Heart right ventricle (tissue), 16 donors: ENCODE measurements at places on chromosomes 3 and 15. TPM values are rescaled to one million over a fixed set of nuclear protein-coding genes. Genes with fewer than 3 reads are reported as not detected.

The CMTM8 gene
- 3.5 TPM for total RNA-seq

The POPDC2 gene
- total RNA-seq: 928 TPM

GRCh38 chr3:17195192-17195611, 310.4 kb downstream of the PLCL2 start:
- DNase-seq: no peak

DNA sequence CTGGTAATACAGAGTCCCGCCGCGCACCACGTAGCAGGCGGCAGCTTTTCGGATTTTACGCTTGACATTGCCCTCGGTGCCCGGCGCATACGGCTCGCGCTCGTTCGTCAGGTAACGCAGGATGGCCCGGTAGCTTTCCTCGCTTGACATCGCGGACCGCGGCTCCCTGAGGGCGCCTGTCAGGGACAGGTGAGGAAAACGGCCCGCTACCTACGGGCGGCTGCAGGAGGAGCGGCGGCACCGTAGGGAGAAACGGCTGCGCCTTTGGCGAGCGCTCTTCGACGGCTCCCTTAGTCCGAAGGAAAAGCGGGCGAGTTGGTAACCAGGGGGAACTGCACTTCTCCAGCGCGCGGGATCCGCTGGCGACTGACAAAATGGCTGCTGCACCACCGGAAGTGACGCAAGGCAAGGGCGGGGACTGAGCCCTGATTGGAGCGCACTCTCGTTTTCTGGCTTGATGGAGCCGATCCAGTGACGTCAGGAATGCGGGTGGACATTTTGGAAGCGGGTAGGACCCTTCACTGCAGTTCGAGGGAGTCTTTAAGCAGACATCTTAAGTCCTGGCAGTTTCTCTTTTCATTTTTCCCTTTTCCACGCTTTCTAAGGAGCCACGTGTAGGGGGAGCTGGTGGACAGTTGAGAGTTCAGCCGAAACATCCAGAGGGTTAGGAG, at the start of gene ZBTB11:
Gene ZBTB11 (minus strand): TSS at position 368 of the 671 bp plus-strand sequence. CDS start 218 bp downstream, at position 150.
- peak; percentile 99 for DNase-seq

DNA sequence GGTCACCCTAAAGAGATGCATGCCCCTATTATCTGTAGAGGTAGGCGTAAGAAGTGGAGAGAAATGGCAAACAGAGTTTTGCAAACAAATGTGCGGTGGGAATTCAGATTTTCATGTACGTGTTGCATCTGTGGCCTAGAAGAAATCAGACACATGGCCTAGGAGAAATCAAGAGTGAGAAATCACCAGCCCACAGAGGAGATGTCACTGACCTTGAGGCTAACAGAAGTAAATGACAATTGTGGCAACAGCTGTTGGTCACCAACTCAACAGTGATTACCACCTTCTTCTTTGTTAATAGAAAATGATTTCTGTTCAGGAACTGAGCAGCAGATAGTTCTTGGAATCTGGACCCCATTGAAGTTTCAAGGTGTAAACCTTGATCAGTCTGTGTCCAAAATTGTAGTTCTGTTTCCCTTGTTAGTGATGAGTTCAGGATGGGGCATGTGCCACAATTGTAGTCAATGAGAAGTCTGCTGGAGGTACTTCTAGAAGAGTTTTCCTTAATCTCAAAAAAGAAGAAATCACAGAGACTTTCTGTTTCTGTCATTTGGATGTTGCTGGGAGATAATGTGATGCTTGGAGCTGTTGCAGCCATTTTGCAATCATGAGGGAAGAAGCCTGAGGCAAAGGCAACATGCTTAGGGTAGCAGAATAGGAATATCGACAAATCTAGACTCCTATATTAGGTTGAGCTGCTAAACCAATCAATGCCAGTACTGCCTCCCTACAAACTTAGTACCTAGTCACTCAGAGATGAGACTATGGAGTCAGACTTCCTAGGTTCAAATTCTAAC, 34.3 kb upstream of the RFTN1 start:
- no peak for DNase-seq

DNA sequence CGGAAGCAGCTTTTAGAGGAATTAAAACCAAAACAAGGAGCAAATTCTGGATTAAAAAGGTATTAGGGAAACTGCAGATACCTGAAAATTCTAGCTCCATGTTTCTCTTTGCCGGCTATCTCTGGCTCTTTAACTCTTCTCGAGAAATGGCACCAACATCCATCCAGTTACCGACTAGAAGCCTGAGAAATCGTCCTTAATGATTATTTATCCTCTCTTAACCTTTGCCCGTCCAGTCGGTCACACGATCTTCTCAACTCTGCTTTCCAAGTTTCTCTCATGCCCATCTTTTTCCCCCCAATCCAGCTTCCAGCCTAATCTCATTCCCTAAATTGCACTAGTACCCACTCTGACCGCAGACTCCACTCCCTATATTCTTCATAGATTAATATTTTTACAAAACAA, 596 bp upstream of the SGO1 start:
- no peak for DNase-seq

DNA sequence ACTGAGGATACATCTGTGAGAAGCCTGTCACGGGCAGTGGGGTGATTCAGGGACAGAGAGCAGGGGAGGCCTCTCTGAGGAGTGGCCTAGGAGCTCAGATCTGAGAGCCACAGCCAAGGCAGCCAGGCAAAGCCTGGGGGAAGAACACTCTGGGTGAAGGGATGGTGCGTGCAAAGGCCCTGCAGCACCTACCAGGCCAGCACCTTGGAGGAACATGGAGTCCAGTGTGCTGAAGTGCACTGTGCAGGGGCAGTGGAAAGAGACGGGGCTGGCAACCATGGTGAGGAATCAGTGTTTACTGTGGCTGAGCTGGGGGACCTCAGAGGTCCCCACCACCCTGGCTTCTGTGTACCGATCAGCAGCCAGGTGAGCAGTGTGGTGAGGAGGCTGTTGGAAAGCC, 48.0 kb downstream of the NUP210 start:
- no peak for DNase-seq

- DNase-seq: no peak
These were observed 14.3 kb downstream of the SLC28A1 start for GRCh38 chr15:84898761-84899160.

- peak; percentile 41 for DNase-seq
These were observed 735 bp downstream of the GOLGA8B start for GRCh38 chr15:34582461-34583371.

- DNase-seq: no peak
These were observed 68.8 kb upstream of the ABHD2 start for GRCh38 chr15:89019436-89019835.

- no peak for DNase-seq
These were observed 2.5 kb downstream of the SHF start for GRCh38 chr15:45185069-45185779.

- DNase-seq: no peak
These were observed 78.5 kb downstream of the ARNT2 start for GRCh38 chr15:80482696-80483095.

DNA sequence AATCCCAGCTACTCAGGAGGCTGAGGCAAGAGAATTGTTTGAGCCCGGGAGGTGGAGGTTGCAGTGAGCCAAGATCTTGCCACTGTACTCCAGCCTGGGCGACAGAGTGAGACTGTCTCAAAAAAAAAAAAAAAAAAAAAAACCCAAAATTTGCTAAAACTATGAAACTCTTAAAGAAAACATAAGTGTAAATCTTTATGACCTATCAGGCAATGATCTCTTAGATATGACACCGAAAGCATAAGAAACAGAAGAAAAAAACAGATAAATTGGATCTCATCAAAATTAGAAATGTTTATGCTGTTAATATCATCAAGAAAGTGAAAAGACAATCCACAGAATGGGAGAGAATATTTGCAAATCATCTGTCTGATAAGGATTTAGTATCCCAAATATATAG, 15.3 kb downstream of the GRAMD2A start:
- no peak for DNase-seq

GRCh38 chr3:169227911-169228310, 435.6 kb downstream of the MECOM start:
- DNase-seq: no peak

DNA sequence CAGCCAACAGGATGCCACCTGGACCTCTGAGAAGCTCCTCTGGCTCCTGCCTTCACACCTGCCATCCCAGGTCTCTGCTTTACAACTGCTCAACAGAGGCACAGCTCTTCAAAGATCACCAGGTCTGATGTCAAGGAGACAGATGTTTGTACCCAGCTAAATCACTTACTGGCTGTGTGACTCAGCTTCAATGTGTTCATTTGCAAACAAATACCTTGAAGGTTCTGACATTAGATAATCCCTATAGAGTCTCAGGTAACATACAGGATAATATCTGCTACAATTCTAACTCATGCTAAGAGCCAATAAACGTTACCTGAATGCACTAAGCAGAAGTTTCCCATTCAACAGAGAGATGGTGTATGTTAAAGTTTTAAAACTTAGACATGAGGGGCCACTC, 163.4 kb upstream of the IGF1R start:
- DNase-seq: no peak

- no peak for DNase-seq
These were observed 13.2 kb downstream of the USP13 start for GRCh38 chr3:179666030-179666429.
